ENCODE measurements at places on chromosomes 3 and 15. TPM values are rescaled to one million over a fixed set of nuclear protein-coding genes. Genes with fewer than 3 reads are reported as not detected.

Gene CYP8B1
- total RNA-seq, result not detected

Gene KBTBD13
- 4.4 TPM for total RNA-seq

Gene CCDC39
- not detected for total RNA-seq

Gene SYNPR
- 2.7 TPM for total RNA-seq

DNA sequence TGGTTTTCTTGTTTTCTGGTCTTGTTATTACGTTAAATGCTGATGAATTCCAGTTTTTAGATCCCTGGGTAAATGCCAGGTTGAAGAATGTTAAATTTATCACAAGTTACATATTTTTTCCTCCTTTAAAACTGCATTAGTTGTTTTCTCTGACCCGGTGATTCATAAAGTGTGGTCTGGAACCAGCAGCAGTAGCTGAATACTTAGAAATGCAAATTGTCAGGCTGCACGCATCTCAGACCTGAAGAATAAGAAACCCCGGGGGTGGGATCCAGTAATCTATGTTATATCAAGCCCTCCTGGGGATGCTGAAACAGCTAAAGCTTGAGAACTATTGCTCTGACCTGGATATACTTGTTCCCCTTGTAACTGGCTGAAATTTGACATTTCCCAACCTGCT lies 69.1 kb downstream of the PEX5L start:
- DNase-seq, result no peak
- no peaks in the 10 kb centered on the region for H3K4me1 ChIP-seq
- H3K4me3 ChIP-seq, result no peak overlapping the region
- no peaks in the 10 kb centered on the region for H3K36me3 ChIP-seq
- H3K27ac ChIP-seq, result no peak overlapping the region

- no peak overlapping the region for H3K4me3 ChIP-seq
- no peak overlapping the region for H3K27ac ChIP-seq
- DNase-seq, result no peak
- no peaks in the 10 kb centered on the region for H3K36me3 ChIP-seq
- no peaks in the 10 kb centered on the region for H3K27me3 ChIP-seq
Observed at GRCh38 chr15:77784361-77785292, 151.9 kb upstream of the LINGO1 start.

GRCh38 chr3:159828542-159828943 lies 160.1 kb upstream of the IL12A start:
- no peak overlapping the region for H3K4me3 ChIP-seq
- no peaks in the 10 kb centered on the region for H3K27me3 ChIP-seq
- DNase-seq, result no peak
- H3K4me1 ChIP-seq, result no peaks in the 10 kb centered on the region
- H3K27ac ChIP-seq, result no peak overlapping the region

Data from right atrium auricular region (tissue), 2 donors.